Hematopoietic multipotent progenitor cell treated with erythropoietin and hydrocortisone succinate and interleukin-3 and kit ligand, for 6 days (in vitro differentiated cells): ENCODE measurements at places on chromosomes 16 and 17.

DNA sequence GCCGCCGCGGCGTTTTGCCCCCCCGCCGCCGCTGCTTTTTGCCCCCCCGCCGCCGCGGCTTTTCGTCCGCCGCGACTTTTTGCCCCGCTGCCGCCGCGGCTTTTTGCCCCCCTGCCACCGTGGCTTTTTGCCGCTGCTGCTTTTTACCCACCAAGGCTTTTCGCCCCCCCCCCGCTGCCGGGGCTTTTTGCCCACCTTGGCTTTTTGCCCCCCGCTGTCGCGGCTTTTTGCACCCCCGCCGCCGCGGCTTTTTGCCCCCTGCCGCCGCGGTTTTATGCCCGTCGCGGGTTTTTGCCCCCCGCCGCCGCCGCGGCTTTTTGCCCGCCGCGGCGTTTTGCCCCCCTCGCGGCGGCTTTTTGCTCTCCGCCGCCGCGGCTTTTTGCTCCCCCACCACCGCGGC lies 1343.0 kb downstream of the TP53TG3F start:
- DNase-seq = no peak

DNA sequence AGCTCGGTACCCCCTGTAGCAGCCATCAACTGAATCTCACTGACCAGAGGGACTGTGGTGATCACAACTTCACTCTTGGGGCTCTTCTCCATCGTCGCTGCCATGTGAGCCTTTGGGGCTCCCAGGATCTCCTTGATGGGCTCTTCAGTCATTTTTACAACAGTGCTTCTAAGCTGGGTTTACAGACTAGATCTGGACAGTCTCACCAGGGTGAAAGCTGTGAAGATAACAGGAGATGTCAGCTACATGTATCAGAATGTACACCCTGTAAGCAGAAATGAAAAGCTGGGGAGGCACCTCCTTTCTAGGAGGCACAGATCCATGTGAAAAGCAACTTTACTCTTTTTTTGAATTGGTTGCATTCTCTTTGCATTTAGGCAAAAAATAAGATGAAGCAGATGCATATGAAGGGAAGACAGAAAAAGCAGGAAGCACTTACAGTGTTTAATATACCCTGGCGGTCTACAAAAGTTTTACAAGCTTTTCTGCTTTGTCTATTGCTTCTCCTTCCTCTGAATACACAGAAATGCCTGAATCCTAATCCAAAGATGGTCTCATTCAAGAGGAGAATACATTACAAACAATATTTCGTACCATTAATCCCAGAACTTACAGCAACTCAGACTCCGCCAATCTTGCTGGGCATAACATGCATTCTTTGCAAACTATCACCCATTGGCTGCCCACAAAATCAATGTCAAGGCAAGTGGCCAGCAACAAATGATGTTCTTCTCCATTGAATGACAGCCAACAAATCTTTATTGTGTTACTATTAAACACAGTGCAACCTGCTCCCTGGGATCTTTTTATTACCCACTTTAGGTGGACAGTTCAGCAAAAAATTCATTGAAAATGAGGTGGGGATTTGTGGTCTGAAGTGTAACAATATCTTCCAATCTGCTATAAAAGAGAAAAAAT lies 1.5 kb downstream of the TMEM100 start:
- DNase-seq = no peak

- DNase-seq = no peak
These were observed 9.7 kb downstream of the FLII start for GRCh38 chr17:18248811-18249210.

- DNase-seq = no peak
These were observed 17.2 kb upstream of the MYOCD start for GRCh38 chr17:12648498-12648897.

DNA sequence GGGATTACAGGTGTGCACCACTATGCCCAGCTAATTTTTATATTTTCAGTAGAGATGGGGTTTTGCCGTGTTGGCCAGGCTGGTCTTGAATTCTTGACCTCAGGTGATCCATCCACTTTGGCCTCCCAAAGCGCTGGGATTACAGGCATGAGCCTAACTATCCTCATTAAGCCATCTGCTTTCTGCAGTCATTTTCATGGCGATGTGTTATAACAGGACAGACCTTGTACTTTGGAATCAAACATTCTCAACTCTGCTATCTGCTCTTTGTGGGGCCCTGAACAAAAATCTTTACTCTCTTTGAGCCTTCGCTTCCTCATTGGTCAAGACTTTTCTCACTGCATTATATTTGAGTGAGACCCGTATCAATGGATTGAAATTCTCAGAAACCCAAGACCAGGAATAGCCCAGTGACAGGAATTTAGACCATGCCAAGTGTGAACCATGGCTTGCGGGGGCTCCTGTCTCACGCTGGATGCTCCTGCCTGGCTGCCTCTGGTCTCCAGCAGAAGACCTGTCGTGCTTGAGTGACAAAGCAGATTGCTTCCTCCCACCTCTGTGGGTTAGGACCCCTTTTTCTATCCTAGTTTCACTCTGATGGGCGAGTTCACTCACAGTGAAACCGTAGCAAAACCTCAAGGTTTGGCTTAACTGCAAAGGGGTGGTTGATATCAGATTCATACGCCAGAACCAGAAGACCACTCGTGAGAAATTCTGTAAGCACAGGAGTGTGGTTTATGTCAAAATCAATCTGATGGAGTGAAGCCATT lies 519.1 kb downstream of the MAF start:
- no peak for DNase-seq

- DNase-seq = no peak
These were observed 612.5 kb downstream of the KCNJ18 start for GRCh38 chr17:22304667-22305303.

DNA sequence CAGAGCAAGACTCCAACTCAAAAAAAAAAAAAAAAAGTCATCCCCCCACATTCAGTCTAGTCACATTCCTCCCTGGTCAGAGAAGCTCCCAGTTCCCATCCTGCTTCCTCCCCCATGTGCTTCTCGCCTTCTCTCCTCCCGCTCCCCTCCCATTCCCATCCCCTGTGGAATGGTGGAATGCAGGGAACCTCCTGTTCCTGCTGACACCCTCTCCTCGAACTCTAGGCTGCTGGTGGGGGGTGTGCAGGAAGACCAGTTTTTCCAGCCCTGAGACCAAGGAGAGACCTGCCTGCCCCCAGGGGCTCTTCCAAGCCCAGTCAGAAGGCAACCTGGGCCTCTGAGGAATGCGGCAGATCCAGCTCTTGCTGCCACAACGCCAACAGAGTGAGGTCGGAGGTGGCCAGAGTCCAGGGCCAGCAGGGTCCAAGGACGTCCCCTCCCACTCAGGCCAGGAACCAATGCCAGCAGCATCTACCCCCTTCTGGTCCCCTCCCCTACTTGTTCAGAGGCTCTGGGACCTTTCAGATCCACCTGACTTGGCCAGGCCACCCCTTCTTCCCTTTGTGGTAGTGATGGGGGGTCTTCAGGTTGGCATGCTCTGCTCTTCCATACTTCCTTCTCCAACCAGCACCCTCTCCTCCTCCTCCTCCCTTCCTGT lies 39.3 kb upstream of the TAC4 start:
- no peak for DNase-seq

DNA sequence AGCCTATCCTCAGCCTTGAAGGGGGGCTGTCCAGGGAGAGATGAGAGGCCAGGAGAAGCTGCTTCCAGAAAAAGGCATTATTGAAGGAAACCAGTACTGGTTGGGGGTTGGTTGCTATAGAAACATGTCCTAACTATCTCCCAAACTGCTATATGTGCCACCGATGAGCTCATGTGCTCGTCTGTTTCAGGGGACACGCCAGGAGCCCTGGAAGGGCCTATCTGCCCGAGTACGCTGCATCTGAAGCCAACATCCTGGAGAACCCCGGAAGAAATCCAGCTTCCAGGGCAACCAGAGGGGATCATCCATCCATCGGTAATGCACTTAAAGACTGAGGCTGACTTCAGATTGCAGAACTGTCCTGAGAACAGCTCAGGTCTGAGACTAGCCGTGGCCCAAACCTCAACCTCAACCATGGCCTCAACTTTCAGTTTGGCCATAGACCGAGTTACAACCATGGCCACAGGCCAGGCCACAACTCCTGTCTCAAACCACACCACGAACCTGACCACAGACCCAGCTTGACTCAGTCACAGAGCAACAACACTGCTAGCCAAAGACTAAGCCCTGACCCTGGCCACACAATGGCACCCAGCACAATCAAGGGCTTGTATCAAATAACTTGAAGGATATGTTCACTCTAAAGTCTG lies 10.2 kb downstream of the PITPNM3 start:
- DNase-seq = no peak

GRCh38 chr17:57599271-57600045 lies 145.6 kb downstream of the CCDC182 start:
- peak; percentile 80 for DNase-seq

GRCh38 chr17:75975757-75976174 lies 3.2 kb downstream of the ACOX1 start:
- no peak for DNase-seq

GRCh38 chr17:76704805-76705204 lies 6.0 kb downstream of the MXRA7 start:
- no peak for DNase-seq

DNA sequence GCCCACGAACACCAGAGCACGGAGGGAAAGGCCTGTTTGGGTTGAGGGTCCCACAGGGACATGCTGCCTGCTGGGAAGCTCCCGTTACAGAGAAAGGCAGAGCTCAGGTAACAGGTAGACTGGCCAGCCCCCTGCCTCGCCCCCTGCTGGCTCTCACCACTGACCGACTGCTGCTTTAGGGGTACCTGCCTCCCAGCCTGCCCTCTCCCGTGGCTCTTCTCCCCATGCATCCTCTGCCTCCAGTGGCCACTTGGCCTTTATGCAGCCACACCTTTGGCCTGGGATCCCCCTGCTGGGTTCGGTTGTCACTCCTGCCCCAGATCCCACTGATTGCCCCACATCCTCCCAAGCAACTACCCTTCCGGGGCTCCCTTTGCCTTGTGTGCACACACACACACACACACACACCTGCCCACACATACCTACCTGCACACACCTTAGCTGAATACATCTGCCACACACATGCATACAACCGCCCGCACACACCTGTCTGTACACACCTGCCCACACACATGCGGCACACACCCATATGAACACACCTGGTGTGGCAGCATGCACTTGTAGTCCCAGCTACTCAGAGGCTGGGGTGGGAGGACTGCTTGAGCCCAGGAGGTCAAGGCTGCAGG lies 7.1 kb downstream of the MCRIP1 start:
- DNase-seq = no peak

DNA sequence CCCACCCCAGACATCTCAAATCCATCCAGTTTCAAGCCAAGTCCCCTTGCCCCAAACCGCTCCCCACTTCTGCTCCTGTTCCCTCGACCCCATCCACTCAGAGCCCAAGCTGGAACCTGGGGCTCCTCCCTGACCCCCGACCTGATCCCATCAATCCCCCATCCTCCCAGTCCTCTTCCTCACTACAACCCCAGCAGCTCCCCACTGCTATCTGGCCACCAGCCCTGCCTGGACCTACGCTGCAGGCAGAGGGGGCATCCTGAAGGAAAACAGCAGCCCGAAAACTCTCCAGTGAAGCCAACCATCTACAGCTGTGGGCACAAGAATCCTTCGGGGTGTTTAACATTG lies 3.9 kb downstream of the FDXR start:
- DNase-seq = no peak

DNA sequence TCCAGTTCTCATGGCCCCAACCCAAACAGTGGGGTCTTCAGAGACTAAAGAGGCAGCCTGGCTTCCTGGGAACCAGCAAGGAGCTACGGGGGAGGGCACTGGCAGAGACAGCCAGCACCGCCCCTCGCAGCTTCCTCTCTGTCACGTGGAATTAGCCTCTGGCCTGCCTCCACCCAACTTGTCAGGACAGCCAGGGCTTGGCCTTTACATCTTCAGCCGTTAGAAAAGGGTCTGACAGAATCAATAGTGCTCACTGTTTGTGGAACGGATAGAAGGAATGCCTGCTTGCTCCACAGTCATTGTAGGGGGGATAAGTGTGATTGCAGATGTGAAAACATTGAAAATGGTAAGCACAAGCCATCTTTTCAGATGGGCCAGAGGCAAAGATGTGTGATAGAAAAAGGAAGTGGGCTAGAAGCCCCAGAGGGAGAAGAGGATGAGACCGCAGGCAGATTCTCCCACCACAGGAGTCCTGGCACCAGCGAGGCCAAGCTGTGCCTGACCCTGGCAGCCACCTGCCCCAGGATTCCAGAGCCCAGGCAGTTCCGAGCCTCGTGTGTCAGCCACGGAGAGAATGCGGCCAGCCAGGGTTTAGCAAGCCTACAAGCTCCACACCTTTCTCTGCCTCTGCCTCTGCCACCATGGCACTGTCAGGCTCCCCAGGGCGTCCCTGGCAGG lies 18.6 kb downstream of the GRIN2C start:
- DNase-seq = peak; percentile 69

DNA sequence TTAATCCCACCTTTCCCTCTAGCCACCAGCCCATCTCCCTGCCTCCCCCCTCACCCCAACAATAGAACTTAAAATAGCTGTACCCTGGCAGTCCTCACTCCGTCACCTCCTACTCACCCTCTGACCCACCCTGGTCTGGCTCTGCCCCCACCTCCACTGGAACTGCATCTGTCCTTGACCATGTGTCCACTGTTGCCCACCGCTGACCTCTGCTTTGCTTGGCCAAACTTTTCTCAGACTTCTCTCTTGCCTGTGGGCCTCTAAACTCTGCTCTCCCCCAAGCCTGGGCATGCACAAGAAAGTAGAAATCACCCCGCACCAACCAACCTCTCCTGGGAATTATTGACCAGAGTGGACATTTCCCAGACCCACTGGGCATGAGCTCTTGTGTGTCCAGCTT lies 169.8 kb downstream of the WSCD1 start:
- no peak for DNase-seq

GRCh38 chr16:86030116-86030515 lies 131.2 kb downstream of the IRF8 start:
- DNase-seq = no peak

DNA sequence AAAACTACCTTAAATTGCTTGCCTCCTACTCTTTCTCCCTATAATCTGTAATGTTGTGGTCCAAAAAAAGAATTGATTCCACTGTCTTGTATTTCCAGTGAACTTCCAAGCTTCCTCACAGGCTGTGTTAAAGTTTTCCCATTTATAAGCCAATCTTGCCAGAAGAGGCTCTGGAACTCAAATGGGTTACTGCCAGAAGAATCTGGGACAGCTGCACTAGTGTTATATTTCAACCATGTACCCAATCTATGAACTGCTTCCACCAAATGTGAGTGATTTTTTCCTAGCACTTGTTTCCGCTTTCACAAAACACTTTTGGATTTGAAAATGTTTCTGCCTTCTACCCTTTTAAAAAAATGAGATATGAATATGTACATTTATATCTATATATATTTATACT lies 1.8 kb downstream of the CCDC43 start:
- DNase-seq = no peak

GRCh38 chr17:79771276-79771675 lies 6.7 kb upstream of the CBX2 start:
- no peak for DNase-seq

GRCh38 chr16:130533-131173 lies 7.8 kb downstream of the NPRL3 start:
- DNase-seq = no peak

DNA sequence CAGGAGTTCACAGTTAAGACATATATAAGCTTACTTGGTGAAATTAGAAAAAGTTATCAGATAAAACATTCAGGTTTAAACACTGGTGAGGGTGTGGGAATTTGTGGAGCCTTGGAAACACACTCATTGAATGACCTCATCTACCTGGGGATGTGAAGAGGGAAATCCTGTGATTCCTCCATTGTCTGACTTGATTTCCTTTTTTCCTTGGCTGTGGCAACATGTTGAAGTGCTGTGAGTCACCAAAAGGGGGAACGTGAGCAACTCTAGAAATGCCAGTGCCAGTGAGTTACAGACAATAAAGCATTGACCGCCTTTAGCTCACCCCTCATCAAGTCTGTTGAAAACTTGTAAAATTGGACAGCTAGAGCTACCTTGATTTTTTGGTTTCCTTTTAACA lies 1.8 kb downstream of the HMOX2 start:
- DNase-seq = peak; percentile 61

GRCh38 chr16:75192606-75193264 lies 14.2 kb downstream of the CTRB2 start:
- no peak for DNase-seq
